Calu3 (cell line): ENCODE measurements at places on chromosomes 3 and 15. TPM values are rescaled to one million over a fixed set of nuclear protein-coding genes. Genes with fewer than 3 reads are reported as not detected.

Gene SCAANT1
- not detected in 2 replicates for total RNA-seq

Gene SYNPR
- 0.90 TPM in 1 of 2 replicates, not detected in the other for total RNA-seq

Gene P2RY12
- total RNA-seq: not detected in 2 replicates

Gene DISP2
- 1.1 and 1.3 TPM in 2 replicates for total RNA-seq

Gene TM6SF1
- total RNA-seq: not detected in 2 replicates

DNA sequence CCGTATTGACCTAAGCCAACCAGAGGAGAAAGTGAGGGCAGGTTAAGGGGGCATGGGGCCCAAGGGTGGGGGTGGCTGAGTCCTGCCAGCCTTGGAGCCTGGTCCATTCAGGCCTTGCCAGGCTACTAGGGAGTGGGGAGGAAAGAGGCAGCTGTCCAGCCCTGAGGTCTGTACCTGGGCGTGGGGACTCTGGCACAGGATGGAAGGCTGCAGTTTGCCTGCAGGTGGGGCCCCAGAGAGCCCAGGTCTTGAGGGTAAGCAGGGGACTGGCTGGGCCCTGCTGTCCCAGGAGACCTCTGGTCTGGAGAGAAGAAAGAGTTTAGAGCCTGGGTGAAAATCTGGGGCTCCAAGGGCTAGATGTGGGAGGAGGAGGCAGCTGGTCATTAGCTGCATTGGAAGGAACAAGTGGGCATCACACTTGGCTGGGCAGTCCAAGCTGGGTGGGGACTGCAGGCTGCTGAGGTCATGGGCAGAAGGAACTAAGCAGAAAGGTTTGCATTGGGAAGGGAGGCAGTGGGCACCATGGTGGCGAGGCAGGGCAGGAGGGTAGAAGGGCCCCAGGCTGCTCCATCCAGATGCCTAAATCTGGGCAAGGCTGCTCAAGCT lies 108.4 kb downstream of the OXNAD1 start:
- no peak for DNase-seq

- peak; percentile 60 for DNase-seq
These were observed at the start of gene PTPRG for GRCh38 chr3:61561374-61562041. Gene PTPRG, plus strand, starts transcription at chr3:61561571. Its CDS starts 717 bp downstream, at chr3:61562288.

DNA sequence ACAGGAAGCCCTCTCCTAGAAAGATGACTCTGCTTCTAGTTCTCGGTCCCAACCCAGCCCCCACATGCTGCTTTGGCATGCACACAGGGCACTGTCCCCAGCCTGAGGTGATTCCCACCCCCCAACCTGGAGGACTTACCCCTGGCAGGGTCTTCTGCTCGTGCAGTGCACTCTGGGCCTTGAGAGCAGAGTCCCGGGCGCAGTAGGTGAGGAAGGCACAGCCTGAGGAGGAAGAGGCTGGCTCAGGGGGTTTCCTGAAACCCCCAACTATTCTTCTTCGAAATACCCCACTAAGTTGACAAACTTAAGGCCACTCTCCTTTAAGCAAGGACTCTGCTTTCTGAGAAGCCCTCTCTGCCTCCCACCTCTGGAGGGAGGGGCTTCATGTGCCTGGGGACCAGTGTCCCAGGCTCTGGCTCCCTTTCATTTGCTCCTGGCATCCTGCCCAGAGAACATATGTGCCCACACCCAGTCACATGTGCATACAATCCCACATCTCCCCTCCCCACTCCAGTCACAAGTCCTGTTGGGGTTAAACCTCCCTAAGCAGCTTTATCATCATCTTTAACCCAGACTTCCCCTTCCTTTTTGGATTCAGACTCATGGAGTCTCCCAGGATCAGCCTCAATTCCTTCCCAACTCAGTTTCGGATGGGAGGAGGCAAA lies 4.1 kb downstream of the CELF6 start:
- DNase-seq: no peak

DNA sequence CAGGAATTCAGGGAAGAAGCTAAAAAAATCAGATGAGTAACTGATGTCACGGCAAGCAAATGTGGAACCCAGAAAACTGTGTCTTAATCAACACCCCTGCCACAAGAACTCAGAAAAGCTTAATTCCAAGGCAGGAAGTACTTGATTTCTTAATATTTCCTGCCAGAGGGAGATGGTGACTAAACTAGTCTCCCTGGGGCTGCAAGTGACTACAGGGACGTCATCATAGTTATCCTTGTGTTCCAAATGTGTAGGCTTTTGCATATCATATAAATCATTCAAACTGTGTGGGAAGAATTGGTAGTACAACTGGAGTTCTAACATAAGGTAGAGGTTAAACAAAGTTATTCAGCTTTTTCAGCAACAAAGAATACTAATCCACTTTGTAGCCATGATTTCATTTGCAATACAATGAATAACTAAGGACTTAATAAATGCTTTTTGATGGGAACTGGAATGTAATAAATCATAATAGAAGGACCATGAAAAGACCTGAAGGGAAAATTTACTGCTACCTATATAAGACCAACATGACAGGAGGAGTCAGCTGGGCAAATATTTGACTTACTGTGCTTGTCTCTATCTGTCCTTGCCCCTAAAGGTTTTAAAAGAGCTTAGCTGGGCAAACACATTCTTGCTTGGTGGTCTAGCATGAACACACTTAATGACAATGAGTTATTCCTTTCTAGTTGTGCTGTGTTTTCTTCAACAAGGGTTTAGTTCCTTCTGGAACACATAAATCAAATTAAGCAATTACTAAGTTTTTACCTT lies 76.0 kb upstream of the NECTIN3 start:
- no peak for DNase-seq

DNA sequence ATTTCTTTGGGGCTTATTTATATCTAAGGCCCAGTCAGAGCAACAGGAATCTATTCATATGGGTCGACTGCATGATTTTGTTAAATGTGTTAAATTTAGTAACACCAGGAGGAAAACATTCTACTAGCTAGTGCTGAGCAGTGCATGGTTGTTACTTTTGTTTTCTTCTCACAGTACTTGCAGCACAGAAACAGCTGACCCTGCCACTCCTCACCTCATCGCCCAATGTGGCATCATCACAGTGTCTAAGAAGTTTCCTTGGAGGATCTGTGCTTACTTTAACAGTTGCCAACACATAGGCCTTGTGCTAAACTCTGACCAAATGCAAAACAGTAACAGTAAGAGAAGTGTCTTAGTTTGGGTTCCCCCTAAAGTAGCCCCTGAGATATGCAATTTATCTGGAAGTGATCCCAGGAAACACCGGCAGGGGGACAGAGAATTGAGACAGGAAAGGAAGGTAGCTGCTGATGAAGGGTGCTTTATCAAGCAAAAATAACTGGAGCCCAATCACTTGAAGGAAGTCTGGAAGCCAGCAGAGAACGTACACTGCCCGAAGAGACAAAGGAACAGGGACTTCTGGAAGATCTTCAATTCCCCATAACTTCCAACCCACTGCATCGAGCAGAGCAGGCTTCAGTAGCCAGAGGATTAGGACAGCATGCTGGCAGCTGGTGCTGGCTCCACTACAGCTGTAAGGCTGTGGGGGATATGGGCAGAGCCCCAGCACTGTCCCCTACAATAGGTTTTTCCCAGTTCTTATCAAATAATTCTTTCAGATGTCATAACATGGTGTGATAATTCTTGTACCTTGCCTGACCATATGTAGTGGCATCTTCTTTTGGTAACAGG lies 36.0 kb upstream of the ULK4 start:
- peak; percentile 17 for DNase-seq

DNA sequence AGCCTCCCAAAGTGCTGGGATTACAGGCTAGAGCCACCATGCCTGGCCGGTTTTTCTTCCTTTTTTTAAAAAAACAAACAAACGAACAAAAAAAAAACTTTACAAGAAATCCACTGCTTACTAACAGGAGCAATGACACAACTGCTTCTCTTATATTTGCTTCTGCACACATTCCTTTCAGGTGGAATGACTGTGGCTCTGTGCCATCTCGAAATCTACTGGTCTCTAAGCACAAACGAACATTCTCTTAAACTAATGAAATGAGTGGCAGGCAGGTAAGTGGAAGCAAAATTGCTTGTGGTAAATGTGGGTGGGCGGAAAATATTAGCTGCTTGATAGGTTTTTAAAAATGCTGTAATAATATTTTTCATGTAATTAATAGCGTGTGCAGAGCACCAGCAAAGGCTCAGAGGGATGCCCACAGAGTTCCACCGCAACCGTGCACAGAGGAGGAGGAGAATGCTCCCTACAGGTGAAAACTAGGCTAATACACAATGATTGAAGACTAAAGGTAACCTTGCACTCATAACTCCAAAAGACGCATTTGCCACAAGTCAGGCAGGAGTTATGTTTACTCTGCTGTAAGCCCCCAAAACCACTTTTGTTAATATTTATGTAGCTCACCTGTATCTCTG lies 77.4 kb downstream of the LSAMP start:
- DNase-seq: no peak

DNA sequence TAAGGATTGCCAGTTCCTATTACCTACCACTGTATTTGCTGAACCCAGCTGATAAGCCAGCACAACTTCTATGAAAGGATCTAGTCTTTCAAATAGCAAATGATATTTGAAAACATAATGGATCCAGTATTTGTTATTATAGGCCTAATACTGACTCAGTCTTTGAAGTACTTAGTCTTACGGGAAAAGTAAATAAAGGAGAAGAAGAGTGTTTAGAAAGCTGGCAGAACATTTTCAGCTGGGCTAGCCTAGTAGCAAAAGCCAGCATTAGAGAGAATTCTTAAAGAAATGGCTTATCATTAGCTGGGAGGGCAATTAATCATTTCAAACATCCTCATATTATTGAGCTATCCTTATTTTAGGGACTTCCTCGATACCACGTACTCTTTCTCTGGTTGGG lies 101.4 kb upstream of the GOLIM4 start:
- no peak for DNase-seq

DNA sequence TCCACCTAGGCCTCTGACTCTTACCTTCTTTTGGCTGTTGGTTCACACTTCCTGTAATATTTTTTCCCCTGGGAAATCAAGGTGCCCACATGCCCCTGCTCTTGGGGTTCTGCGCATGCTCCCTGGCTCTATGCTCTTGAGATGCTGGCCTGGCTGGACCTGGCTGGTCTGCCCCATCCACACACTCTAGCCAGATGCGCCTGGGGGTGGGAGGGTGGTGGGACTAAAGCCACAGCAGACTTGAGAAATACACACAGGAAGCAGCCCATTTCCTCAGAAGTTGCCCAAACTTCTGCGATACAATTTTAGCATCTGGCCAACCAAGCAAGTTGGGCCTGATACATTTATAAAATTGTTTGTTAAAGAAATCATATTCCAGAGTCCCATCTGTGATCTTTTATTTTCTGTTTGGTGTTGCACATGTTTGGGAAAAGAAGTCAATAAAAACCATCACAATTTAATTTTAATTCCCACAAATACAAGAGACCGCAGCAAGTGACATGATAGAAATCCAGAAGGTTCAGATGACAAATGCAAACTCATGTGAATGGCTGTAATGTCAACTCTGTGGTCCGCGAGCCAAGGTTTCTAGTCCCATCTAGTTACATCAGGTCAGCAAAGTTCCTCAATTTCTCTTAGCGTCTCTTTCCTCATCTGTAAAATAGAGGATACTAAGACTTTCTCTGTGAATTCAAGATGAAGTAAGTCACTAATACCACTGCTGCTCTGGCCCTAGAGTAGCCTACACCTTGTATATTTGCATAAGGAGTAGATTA lies 55.9 kb upstream of the MEF2A start:
- no peak for DNase-seq

DNA sequence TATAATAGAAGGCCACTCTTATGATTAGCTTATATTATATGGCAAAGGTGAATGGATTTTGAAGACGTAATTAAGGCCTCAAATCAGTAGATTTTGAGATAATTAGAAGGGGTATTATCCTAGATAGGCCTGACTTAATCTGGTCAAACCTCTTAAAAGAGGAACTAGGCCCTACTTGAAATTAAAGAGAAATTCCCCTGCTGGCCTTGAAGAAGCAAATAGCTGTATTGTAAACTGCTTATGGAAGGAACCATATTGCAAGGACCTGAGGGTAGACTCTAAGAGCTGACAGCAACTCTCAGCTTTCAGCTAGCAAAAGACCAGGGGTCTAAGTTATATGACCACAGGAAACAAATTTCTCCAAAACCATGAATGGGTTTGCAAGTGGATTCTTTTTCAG lies 219.0 kb upstream of the ONECUT1 start:
- no peak for DNase-seq

GRCh38 chr15:29070471-29071231 lies 184.9 kb downstream of the APBA2 start:
- no peak for DNase-seq
